NCI-H1048 (cell line): ENCODE measurements at places on chromosomes 4 and X.

GRCh38 chr4:151418385-151418784 is 9.4 kb downstream of the FHIP1A start:
- DNase-seq: no peak

GRCh38 chrX:120308959-120309872 is 2.0 kb downstream of the TMEM255A start:
- DNase-seq: no peak

GRCh38 chr4:39892988-39893692 is 84.6 kb downstream of the PDS5A start:
- no peak for DNase-seq

DNA sequence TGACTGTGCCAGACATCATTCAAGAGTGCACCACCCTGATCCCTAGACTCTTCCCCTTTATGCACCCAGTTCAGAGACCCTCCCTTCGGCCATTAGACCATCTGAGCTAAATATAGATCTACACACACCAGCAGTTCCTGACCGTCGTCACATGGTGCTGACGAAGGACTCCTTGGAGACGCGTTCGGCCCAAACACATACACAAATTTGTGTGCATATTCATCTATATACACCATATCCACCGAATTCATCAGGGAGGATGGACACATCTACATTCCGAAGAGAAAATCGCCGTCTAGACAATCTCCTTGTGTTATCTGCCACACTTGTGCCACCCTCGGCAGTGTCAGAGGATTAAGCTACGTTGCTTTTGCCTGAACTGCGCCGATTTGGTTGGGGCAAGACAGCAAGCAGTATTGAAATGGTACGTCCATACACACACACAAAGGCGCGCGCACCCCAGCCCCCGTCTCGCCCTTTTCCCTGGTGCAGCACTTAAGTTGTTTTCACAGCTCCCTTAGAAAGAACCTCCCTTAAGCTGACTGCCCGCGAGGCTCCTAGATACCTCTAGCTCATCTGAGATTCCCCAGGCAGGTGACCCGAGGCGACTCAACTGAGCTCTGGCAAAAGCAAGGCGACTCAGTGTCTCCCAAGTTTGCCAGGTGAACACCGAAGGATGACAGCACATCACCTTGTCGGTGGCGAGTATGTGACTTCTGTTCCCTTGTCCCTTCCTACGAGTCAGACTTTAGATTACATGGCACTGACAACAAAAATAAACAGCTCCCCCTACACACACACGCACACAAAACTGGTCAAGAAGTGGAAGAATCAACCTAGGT is 1.0 kb downstream of the RASGEF1B start:
- no peak for DNase-seq

GRCh38 chrX:101025126-101025525 is 26.8 kb downstream of the TRMT2B start:
- DNase-seq: no peak

- no peak for DNase-seq
These were observed 1.9 kb upstream of the HAUS3 start for GRCh38 chr4:2243681-2244380.

GRCh38 chr4:128542047-128542446 is 254.4 kb upstream of the PGRMC2 start:
- no peak for DNase-seq

GRCh38 chr4:23455456-23456158 is 434.2 kb downstream of the PPARGC1A start:
- DNase-seq: no peak

DNA sequence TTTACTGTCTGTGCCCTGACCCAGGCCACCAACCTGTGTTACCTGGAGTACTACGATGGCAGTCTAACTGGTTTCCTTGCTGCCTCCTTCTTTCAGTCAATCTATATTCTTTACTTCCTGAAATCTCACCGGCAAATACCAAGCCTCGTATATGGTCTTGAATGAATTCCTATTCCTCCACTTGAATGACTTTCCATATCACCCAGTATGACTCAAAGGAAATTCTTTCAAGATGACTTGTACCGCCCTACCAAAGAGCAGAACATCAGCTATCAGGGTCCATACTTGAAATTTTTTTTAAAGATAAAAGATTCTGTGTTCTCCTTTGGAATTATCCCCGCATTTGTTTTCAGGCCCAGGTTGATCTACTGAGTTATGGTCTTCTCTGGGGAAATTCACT is 378.0 kb downstream of the AFF2 start:
- no peak for DNase-seq

DNA sequence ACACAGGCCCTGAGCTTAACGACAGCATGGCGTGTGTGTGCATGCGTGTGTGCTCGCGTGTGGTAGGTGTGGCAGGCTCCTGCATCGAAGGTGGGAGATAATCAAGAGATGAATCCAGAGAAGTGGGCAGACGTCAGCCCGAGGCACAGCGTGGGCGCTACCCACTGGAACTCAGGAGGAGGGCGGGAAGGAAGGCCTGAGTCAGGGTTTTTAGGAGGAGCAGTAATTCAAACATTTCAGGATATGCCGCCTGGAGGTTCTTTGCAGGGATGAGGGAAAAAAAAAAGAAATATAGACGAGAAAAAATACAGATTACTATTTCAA is 66.3 kb upstream of the STX18 start:
- DNase-seq: no peak

DNA sequence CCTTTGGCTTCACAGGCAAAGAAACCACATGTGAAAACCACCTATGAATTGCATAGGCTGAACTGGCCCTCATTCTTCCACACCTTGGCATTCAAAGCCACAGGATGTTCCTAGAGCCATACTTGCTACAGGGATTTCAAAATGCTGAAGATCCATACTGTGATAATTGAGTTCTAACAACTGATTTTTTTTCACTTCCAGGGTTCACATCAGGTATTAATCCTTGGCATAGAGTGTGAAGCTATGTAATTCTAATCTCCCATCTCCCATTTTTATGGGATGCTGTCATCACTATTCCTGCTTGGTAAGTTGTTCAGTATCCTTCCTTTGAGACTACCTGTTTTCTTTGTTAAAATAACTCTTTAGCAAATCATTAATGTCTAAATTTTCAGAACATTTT is 1569.2 kb upstream of the ADGRL3 start:
- no peak for DNase-seq

DNA sequence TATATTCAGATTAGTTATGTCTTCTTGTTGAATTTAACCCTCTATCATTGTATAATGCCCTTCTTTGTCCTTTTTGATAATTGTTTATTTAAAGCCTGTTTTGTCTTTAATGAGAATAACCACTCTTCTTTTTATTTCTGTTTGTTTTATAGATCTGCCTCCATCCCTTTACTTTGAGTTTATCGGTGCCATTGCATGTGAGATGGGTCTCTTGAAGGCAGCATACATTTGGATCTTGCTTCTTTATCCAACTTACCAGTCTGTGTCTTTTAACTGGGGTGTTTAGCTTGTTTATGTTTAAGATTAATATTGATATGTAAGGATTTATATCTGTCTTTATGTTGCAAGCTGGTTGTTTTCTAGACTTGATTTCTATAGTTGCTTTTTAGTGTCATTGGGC is 115.8 kb downstream of the RTL3 start:
- no peak for DNase-seq

DNA sequence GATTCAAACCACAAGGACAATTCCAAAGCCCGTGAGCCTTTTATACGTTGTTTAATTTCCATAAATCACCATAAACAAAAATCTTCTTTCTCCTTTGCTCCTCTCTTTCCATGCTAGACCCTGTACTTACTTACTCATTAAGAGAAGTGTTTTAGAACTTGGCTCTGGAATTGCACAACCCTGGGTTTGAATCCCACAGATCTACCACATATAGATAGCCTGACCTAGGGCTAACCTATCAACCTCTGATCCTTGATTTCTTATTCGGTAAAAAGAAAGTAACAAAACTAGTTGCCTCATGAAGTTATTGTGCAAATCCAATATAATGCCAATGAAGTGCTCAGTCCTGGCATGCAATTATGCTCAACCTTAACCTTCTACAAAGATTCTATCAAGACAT is 68.8 kb downstream of the ZAR1 start:
- DNase-seq: no peak

GRCh38 chr4:71004281-71004851 is 10.9 kb downstream of the DCK start:
- DNase-seq: no peak

GRCh38 chr4:140018931-140019618 is 134.9 kb downstream of the MAML3 start:
- no peak for DNase-seq

DNA sequence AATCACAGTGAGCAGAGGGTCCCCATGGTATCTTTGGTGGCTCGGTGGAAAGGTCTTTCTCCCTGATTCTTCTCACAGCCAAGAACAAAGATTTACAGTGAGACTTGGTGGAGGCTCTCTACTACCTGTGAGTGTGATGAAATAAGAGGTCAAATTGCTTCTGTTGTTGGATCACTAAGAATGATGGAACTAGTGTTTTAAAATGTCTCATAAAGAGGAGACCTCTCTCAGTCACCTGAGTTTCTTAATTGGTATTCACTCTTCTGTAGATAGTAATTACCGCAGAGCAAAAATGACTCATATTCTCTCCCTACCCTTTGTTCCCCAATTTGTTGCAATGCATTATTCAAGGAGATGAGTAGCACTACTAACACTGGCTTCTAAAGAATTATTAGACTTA is 100.9 kb upstream of the TBC1D9 start:
- DNase-seq: no peak
